ENCODE measurements at places on chromosomes 6 and 20. TPM values are rescaled to one million over a fixed set of nuclear protein-coding genes. Genes with fewer than 3 reads are reported as not detected.

The SLCO4A1 gene
- total RNA-seq: 2.2 TPM

The ARMH2 gene
- not detected for total RNA-seq

The SIRPD gene
- not detected for total RNA-seq

The HLA-G gene
- not detected for total RNA-seq

The SMIM29 gene
- 39.3 TPM for total RNA-seq

The WFDC12 gene
- not detected for total RNA-seq

The FAM162B gene
- not detected for total RNA-seq

The THBD gene
- total RNA-seq: 9.5 TPM

The CAGE1 gene
- not detected for total RNA-seq

The ADGRF4 gene
- 0.25 TPM for total RNA-seq

The ULBP1 gene
- 0.81 TPM for total RNA-seq

The PRELID3B gene
- total RNA-seq: 27.1 TPM

The IL17F gene
- total RNA-seq: not detected

The PCK1 gene
- total RNA-seq: not detected

The TULP1 gene
- total RNA-seq: not detected

The GDAP1L1 gene
- total RNA-seq: not detected

The LINC00237 gene
- total RNA-seq: not detected

The IP6K3 gene
- total RNA-seq: 8.2 TPM

The PLAGL2 gene
- 9.3 TPM for total RNA-seq

The CCDC170 gene
- 0.33 TPM for total RNA-seq

The PRPH2 gene
- 0.33 TPM for total RNA-seq

The LAMA2 gene
- 6.3 TPM for total RNA-seq

The RIPOR3 gene
- 0.63 TPM for total RNA-seq

The NINL gene
- 6.0 TPM for total RNA-seq

The CDH26 gene
- not detected for total RNA-seq

The FAM217A gene
- not detected for total RNA-seq

The RHAG gene
- not detected for total RNA-seq

The CST11 gene
- not detected for total RNA-seq

The DUSP15 gene
- total RNA-seq: 0.49 TPM

The SNAI1 gene
- 4.2 TPM for total RNA-seq

The PCMTD2 gene
- total RNA-seq: 51.5 TPM

The GJA10 gene
- total RNA-seq: not detected

The CTCFL gene
- under 0.01 TPM for total RNA-seq

The PXDC1 gene
- 67.0 TPM for total RNA-seq

The AKAP12 gene
- total RNA-seq: 137 TPM

The PTCRA gene
- not detected for total RNA-seq

All from mesangial cell (primary cell).